ENCODE measurements at places on chromosomes 3 and 15.

- DNase-seq, result no peak
Observed at GRCh38 chr3:177589911-177590381, 392.7 kb upstream of the TBL1XR1 start.

- DNase-seq, result no peak
Observed at GRCh38 chr3:30614943-30615342, 8.5 kb downstream of the TGFBR2 start.

- no peak for DNase-seq
Observed at GRCh38 chr3:120129718-120130513, 35.7 kb upstream of the GSK3B start.

DNA sequence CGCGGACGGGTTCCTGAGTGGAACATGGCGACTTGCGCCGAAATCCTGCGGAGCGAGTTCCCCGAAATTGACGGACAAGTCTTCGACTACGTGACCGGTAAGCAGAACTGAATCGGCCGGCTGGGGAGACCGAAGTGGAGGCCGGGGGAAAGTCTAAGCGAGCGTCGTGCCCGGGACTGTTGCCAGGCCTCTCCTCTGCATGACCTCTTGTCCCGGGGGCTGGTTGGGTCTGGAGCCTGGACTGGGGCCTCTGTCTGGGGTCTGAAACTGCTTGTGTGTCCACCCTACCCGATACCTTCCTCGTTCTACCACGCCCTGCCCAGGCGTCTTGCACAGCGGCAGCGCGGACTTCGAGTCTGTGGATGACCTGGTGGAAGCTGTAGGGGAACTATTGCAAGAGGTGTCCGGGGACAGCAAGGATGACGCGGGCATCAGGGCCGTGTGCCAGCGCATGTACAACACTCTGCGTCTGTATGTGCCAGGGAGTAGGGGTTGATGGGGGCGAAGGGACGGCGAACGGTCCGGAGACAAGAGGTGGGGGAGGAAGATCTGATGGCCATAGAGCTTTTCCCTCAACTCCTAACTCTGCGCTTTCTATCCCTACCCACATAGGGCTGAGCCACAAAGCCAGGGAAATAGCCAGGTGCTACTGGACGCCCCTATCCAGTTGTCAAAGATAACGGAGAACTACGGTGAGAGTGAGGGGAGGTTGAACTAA, at the start of gene ABCF3:
Gene ABCF3 (plus strand): TSS at position 16 of the 718 bp plus-strand sequence. CDS start 9 bp downstream, at position 25.
- DNase-seq, result no peak

DNA sequence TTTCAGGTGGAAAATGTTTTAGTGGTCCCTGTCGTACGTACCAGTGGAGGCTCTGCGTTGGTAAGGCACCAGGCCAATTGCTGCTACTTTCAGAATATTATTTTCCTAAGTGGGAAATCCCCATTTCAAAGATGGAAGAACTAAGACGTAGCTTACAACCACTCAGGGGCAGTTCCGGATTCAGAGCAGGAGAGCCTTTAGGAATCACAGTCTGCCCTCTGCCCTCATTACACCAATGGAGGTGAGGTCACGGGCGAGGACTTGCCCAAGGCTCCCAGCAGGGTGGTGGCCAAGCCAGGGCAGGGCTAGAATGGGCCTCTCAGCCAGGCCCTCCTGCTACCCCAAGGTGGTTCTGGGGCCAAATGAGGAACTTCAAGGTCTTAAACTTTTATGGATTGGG, 72.6 kb downstream of the RASGRF1 start:
- DNase-seq, result no peak

GRCh38 chr3:183984749-183985729, 32.6 kb downstream of the ABCC5 start:
- no peak for DNase-seq

- no peak for DNase-seq
Observed at GRCh38 chr3:37140899-37141541, 33.4 kb downstream of the LRRFIP2 start.

DNA sequence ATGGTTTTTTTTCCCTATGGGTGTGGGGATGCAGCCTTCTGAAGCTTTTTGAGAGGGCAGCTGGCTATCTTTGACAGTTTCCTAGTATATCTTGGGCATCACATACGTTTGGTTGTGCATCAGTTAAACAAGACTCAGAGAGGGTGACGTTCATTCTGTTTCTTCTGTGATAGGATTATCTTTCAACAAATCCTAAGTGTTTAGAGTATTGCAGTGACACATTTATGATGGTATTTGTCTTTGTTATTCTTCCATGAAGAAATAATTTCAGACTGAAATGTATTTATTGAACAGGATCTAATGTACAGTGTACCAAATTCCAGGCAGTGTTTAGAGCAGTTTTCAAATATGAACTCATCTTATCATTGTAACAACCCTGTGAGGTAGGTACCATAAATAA, 114.4 kb downstream of the PLCL2 start:
- no peak for DNase-seq

DNA sequence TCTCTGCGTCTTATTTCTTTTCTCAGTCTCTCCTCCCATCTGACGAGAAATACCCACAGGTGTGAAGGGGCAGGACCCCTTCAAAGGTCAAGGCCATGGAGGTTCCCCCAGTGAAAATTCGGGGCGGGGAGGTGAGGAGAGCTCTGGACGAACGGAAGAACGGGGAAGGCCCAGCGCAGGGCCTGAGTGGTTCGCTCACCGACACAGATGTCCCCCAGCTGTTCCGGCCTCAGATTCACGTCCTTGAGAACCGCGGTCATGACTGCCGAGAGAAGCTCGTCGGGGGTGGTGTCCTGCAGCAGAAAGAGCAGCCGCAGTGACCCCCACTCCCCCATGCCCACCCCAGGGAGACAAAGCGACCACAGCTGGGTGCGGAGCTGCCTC, 542 bp downstream of the ACAA1 start:
- no peak for DNase-seq

DNA sequence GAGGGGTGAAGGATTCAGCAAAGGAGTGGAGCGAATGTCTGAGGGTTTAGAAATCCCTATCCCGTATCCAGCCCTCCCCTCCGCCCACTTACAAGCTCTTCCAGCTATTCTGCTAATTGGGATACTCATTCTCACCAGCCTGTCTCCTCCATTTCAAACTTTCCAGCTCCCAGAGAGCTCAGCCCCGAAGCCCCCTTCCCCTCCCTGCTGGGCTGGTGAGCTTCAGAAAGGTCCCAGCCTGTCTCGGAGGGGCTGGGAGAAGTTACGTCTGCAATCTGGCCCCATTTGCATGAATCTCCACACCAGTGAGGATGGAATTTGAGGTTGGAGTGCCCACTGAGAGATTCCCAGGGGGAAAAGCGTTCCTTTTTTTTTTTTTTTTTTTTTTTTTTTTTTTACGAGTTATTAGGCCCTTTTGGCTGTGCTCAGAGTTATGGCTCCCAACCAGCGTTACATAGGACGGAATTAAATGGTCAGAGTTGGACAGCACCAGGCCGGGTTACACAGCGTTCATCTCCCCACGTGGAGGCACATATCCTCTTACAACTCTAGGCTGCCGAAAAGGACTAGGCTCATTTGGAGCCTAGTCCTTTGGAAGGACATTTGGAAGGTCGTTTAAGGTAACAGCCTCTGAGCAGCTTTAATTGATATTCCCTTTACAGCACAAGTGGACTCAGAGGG, 34.6 kb downstream of the FGD5 start:
- DNase-seq, result no peak

DNA sequence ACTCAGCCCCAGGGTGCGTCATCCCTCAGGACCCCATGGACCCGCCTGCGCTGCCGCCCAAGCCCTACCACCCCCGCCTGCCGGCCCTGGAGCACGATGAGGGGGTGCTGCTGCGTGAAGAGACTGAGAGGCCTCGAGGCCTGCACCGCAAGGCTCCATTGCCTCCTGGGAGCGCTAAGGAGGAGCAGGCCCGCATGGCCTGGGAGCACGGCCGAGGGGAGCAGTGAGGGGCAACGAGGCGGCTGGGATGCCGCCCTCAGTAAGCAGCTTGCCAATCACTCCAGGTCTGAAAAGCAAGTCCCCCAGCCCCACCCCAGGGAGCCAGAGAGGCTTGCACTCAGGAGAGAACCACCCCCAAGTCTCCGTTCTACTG, 3.8 kb upstream of the MANF start:
- DNase-seq, result no peak

DNA sequence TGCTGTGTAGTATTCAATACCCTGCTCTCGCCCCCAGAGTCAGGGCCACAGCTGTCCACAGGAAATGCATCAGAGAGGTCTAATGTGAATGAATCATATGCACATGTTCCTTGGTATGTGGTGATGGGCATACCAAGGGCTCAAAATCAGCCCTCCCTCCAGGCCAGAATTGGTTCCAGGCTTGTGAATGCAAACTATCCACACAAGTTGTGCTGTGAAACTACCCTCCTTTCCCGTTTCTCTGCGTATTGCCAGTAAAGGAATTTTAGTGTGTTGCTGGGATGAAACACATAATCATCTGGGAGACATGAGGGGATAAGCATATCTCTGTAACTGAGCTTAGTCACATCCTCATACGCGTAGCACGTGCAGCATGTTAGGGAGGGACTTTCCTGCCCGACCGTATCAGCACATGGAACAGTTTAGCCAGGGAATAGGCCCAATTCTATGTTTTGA, 9.2 kb upstream of the MME start:
- DNase-seq, result no peak

GRCh38 chr3:54577313-54577712, 350.5 kb downstream of the LRTM1 start:
- DNase-seq, result no peak

- no peak for DNase-seq
Observed at GRCh38 chr3:28934126-28934813, 346.6 kb upstream of the RBMS3 start.

DNA sequence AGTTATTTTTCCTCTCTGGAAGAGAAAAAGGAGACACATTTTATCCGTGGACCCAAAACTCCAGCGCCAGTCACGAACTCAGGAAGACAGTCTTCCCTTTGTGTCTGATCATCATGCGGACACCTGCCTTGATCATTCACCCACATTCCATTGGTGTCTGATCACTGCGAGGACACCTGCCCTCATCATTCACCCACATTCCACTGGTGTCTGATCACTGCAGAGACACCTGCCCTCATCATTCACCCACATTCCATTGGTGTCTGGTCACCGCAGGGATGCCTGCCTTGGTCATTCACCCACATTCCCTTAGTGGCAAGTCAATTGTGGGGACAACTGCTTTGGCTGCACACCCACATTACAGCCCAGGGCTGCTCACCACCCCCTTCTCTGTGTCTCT, 148.9 kb downstream of the ROBO1 start:
- no peak for DNase-seq

DNA sequence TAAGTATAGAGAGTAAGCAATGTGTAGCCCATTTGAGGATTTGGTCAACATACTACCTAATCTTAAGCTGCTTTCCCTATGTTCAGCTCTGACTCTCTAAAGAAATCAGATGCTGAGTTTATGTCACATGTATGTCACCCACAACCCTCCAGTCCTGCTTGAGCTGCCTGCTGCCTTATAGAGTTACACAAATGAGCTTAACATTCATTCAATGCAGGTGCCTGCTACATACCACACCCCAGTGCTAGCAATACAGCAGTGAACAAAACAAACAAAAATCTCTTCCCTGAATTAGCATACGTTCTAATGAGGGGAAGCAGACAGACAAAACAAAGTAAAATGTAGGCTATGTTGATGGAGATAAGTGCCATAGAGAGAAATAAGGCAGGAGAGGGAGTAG, 93.0 kb downstream of the HHLA2 start:
- DNase-seq, result no peak

- no peak for DNase-seq
Observed at GRCh38 chr3:62584636-62585035, 211.3 kb upstream of the FEZF2 start.

DNA sequence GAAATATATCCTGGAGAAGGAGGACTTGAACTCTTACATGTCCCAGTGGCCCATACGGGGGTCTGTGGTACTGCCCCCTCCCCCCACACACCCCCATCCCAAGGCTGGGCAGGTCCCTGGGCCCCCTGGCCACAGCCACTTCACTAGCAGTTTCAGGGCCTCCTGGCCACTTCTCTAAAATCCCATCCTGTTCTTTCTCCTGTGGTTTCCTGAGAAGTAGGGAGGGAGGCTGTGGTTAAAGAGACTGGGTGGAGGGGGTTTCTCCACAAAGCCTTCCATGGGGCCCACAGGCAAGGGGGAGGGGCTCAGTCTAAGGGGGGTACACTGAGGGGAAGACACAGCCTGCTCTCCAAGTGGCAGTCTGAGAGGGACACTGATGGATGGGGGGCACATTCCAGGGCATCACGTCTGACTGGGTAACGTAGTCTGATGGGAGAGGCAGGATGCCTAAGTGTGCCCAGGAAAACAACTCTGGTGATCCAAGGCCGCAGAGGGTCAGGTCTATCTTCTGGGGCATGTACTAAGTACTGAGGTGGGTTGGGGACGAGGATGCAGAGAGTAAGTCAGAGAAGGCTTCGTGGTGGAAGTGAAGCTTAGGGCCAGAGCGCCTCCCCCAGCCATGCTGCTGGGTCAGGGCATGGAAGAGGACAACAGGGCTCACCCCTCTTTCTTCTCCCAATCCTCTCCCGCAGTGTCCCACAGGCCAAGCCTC, 48.0 kb upstream of the C15orf39 start:
- DNase-seq, result no peak

DNA sequence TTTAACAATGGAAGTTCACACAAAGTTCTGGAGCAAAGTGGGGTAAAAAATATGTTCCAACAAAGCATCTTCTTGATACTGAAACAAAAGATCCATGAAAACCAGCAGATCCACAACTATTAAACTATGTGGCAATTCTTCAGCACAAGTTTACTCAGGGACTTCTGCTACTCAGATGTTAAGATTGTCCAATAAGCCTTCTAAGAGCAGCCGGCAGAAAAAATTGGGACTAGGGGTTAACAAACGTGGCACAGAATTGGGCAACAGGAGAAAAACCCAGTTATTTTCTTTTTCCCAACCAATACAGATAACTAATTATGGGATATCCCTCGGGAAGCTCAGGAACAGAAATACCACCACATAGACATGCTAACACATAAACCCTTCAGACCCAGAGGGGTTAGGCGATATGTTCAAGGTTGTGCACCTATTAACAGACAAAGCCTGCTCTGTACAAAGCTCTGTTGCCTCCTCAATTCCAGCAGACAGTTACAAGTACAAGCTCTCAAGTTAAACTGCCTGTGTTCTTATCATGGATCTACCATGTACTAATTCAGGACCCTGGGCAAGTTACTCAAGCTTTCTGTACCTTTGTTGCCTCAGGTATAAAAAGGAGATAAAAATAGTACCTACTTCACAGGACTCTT, 6.8 kb downstream of the SSR3 start:
- no peak for DNase-seq

GRCh38 chr3:7684182-7684715, 817.4 kb upstream of the LMCD1 start:
- no peak for DNase-seq

DNA sequence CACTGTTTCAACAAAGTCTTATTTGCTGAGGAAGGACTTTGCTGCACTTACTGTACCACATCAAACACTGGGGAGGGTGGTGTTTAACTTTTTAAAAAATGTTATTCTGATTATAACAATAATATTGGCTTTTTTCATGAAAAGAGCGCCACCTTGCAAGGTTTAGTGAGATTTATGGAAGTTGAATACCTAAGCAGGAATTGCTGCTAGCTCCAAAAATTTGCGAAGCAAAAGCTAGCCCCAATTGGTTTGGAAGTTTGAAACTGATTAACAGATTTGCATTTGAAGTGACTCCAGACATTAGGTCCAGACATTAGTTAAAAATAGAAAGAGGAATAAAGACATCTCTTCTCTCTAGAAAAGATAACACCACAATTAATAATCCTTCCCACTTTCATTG, 6.7 kb downstream of the ZIC1 start:
- DNase-seq, result no peak

- DNase-seq, result no peak
Observed at GRCh38 chr15:50810128-50810527, 44.6 kb upstream of the SPPL2A start.
